ENCODE measurements at places on chromosomes 3 and 15. TPM values are rescaled to one million over a fixed set of nuclear protein-coding genes. Genes with fewer than 3 reads are reported as not detected.

- DNase-seq = no peak
These were observed 55.2 kb upstream of the CHRNA7 start for GRCh38 chr15:31974855-31975829.

- DNase-seq = peak; percentile 22
These were observed 5.5 kb downstream of the TM2D3 start for GRCh38 chr15:101646672-101647071.

DNA sequence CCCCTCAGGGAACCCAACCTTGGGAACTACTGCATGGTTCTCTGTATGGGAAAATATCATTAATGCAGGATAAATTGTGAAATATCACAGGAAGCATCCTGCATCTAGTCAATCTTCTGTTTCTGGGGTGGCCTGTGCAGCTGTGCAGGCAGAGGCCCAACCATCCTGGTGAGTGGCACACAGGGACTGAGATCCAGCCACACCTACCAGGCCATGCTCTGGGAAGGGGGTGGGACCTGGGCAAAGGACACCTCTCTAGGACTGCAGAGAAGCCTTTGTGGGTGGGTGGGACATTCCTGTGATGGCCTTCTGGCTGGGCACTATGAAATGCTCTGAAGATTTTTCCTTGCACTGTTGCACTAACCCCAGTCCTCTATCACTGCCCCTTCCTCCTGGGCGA lies 26.8 kb downstream of the CCRL2 start:
- DNase-seq = no peak

DNA sequence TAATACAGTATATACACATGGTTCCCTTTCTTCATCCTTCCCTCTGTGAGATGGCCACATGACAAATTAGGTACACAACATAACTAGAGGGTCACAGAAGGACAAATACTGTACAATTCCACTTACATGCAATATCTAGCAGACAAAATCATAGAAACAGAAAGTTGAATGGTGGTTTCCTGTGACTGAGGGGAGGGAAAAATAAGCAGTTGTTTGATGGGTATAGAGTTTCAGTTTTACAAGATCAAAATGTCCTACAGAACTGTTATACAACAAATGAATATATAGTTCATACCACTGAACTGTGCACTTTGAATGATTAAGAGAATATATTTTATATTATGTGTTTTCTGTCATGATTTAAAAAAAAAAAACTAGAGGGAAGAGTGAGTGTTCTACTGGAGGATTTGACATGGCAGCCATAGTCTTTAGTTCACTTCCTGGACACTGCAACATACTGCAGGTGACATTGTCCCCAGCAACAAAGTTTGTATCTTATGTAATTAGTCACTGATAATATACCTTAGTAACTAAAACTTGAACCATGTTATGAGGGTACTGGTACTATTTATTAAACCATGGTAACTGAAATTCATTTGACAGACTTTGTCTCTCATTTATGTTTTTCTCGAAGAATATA lies 37.2 kb downstream of the CCDC54 start:
- no peak for DNase-seq

DNA sequence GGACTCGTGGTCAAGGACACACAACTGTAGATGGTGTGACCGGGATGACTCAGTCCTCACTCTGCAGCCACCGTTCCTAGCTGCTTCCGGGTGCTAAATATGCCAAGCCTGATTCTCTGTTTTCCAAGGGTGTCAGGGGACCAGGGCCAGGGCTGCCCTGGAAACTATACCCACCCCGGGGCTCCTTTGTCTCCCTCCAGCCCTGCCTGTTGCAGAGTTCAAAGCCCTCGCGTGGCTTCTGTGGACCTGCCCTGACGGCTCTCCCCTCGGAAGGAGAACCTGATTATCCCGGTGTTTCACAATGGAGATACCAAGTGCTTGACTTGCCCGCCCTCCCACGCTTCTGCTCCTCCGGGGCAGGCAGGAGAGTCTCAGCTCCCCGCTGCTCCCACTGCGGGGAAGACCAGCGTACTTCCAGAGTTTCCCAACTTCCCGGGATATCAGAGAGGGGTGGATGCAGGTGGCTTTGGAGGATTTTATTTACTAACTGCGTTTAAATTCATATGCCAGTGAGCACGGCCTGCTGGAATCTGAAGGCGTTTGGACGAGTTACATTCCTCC lies 125.0 kb downstream of the ASB7 start:
- no peak for DNase-seq

DNA sequence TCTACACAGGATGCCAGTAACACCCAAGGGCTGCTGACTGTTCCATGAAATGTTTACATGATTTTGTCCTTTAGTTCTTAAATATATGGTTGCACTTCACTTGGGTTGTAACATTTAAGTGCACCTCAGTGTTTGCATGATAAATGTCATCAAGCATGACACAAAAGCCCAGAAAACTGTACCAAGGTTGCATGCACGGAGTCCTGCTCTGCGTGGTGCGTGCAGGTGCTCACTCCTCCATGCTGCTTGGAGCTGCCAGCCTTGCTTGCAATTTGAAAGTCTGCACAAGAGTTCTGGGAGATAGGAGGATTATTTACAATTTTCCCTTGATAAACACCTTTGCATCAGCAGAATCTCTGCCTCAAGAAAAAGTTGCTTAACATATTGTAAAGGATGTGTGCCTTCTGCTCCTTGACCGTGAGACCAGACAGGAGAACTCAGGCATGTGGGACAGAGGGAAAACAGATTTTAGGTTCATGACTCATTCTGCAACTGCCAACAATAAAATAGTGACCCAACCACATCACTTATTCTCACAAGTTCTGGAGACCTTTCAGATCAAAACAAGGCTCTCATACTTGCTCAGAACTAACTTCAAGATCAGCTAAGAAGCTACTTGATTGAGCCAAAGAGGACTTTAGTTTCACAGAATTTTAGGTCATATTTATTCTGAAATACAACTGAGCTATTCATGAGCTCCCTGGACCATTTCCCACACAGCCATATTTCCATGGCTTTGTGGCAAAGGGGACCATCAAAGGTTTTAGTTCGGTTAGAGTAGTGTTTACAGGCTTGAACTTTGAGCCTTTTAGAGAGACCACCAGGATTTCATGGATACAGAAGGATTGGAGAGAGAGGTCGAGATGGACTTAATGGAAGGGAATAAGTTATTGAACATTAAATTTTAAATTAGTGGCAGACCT lies 128.4 kb upstream of the ZBED2 start:
- no peak for DNase-seq

DNA sequence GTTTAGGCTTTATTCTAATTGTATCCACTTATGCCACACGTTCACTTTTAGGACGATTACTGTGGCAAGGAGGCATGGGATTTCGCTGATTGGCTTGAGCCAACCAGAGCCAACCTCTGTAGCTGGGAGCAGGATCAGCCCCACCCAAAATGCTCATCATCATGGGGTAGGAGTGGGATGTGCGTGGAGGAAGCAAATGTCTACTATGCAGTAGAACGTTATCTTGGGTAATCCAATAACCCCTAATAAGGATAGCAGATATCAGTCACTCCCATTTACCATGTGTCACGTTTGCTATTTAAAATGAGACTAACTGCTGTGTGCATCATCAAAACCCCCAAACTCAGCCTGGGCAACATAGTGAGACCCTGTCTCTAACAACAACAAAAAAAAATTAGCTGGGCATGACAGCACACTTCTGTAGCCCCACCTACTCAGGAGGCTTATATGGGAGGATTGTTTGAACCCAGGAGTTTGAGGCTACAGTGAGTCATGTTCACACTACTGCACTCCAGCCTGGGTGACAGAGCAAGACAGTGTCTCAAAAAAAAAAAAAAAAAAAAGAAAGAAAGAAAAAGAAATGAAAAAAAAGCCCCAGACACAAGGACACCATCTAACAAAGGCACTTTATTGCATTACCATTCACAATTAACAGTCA lies 17.8 kb upstream of the ITGB5 start:
- no peak for DNase-seq

DNA sequence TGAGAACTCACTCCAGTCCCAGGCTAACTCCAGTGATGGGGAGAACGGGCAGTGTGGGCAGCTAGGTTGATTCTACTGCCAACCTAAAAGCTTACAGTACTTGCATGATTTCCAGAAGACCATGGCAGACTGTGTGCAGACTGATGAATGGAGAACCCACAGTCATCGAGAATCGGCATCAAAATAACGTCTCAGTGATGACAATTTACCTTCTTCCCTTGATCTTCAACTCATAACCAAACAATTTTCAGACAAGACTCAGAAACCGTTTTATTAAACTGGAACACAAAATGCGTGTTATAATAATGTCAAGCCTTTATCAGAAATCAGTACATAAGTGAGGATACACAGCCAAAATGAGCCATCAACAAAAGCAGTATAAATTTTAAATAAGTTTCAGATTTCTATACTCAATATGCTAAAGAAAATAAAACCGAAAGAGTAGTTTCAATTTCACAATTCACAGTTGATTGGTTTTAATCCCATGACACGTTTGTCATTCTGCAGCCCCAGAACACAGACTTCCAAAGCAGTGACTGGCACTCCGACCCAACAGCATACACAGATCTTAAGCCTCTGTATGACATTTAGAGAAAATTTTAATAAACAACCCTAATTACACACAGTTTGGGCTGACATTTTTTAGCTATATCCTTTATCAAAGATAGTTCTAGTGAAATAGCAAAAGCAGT lies 54.5 kb downstream of the ZMAT3 start:
- DNase-seq = no peak

DNA sequence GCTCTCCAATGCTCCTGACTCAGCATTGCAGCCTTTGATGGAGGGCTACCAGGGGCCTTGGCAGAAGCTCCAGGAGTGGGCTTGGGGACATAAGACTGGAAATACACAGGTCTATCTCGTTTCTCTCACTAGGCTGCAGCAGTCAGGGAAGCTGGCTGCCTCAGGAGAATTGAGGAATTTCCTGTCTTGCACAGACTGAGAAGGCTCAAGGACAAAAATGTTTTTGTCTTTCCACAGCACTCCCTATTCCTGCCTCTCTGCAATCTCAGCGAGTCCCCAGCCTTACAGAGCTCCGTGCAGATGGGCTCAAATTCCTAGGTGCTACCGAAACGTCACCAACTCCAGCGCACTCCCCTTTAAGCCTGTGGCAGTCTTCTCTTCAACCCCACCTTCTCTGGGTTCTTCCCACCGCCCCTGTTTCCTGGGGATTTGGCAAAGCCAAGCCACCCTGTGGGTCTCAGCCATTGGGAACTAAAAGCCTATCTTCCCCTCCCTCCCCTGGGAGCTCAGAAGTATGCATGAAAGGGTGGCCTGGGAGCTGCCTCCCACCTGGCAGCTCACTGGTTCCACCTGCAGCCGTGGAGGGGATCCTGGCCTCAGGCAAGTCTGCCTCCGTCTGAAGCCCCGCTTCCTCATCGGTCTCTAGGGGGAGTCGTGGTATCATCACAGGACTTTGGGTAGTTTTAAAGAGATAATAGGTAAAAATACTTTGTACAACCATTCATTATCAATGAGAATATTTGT lies 322.6 kb upstream of the FRG2C start:
- no peak for DNase-seq

DNA sequence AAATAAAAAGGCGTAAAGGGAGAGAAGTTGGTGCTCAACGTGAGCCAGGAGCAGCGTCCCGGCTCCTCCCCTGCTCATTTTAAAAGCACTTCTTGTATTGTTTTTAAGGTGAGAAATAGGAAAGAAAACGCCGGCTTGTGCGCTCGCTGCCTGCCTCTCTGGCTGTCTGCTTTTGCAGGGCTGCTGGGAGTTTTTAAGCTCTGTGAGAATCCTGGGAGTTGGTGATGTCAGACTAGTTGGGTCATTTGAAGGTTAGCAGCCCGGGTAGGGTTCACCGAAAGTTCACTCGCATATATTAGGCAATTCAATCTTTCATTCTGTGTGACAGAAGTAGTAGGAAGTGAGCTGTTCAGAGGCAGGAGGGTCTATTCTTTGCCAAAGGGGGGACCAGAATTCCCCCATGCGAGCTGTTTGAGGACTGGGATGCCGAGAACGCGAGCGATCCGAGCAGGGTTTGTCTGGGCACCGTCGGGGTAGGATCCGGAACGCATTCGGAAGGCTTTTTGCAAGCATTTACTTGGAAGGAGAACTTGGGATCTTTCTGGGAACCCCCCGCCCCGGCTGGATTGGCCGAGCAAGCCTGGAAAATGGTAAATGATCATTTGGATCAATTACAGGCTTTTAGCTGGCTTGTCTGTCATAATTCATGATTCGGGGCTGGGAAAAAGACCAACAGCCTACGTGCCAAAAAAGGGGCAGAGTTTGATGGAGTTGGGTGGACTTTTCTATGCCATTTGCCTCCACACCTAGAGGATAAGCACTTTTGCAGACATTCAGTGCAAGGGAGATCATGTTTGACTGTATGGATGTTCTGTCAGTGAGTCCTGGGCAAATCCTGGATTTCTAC lies at the start of gene RARB:
TSS of gene RARB (plus strand) at position 322 of the 847 bp plus-strand sequence. CDS start at position 791, 469 bp downstream.
- no peak for DNase-seq

DNA sequence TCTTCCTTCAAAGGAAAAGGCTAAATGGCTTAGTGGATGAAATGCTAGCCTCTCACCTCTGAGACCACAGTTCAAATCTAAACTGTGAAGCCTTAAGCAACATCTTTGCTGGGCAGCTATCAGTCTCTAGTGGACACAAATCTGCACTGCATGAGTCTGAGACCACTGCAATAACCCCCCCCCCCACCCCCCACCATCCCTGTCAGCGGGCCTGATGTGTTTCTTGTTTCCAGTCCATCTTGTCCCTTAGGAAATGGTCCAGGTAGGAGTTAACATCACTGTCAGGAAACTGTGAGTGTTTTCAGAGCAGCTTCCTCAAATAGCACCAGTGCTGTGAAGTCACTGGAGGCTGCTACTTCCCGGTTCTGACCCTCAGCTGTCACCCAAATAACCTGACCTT lies 140.6 kb upstream of the TMCO5A start:
- no peak for DNase-seq

DNA sequence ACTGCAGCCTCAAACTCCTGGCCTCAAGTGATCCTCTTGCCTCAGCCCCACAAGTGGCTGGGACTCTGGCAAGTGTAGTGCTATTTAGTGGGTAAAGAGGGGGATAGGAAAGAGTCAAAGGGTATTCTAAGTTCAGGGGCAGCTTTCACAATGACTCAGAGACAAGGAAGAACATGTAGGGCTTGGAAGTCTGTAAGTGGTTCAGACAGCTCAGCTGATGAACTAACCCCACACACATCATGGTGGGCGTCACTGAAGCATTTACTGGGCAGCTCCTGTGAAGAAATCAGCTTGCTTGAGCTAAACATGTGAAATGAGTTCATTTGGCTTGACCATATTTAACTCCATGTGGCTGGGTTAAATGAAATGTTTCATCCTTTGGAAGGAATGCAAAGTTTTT lies 34.6 kb upstream of the THSD4 start:
- DNase-seq = no peak

GRCh38 chr15:89575656-89576416 lies 567 bp downstream of the TICRR start:
- DNase-seq = peak; percentile 91

GRCh38 chr3:18556001-18556408 lies 130.9 kb upstream of the SATB1 start:
- DNase-seq = no peak

GRCh38 chr15:42083605-42083908 lies 10.8 kb downstream of the PLA2G4D start:
- no peak for DNase-seq

GRCh38 chr15:75947092-75947491 lies 43.4 kb downstream of the FBXO22 start:
- no peak for DNase-seq

ZNF35 gene
- total RNA-seq = 17.3 TPM

FOXL2 gene
- total RNA-seq = 0.06 TPM

GPR87 gene
- 0.69 TPM for total RNA-seq

DNAJA4 gene
- 9.1 TPM for total RNA-seq

ZNF774 gene
- total RNA-seq = 3.4 TPM
